ENCODE measurements at places on chromosomes 13 and 19.
A peak's percentile ranks its signal among the peaks of the same experiment; 100 is the strongest.

DNA sequence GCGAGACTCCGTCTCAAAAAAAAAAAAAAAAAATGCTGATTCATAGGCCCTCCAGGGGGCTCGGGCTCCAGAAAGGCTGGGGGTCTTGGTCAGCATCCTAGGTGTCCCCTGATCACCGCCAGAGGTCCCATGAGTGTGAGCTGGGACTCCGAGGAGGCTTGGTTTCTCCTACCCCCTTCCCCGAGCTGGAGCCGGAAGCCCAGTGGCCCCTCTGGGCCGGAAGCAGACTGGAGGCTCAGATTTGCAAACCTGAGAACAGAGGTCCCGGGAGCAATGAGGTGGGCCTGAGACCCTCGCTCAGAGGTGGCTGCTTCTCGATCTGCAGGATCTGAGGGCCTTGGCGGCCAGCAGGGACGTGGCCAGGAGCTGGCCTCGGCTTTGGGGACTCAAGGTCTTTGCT is 41.5 kb downstream of the EFNA2 start:
- no peak for DNase-seq

DNA sequence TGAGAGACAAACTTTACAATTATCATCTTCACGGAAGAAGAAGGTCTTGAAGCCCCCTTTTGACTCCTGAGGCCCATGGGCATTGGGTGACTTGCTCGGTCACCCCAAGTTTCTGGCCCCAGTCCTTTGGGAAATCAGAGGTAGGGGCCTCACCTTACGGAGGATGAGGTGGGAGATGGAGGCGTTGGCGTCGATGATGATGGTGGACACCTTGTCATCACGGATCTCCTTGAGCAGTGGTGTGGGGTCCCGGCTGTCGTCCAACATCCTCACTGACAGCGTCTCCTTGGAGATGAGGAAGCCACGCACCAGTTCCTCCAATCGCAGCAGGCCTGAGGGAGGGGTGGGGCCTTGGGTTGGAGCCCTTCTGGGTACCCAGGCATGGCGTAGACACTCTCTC is 10.8 kb downstream of the GRIK5 start:
- DNase-seq = no peak

DNA sequence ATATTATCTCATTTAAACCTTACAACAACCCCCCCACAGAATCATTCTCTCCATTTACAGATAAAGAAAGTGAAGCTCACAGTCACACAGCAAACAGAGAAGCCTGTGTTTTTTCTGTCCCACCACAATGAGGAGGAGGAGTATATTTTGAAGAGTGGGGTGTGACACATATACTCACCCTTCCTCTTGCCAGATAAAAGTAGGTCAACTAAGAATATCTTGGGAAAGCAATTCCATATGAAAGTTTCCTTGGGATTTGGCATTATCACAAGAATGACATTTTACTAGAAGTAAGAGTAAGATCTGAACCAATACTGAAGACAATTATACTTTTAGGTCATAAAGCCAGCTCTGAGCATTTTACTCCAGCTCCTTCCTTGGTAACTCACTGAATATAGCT is 287.5 kb upstream of the HTR2A start:
- DNase-seq = no peak

DNA sequence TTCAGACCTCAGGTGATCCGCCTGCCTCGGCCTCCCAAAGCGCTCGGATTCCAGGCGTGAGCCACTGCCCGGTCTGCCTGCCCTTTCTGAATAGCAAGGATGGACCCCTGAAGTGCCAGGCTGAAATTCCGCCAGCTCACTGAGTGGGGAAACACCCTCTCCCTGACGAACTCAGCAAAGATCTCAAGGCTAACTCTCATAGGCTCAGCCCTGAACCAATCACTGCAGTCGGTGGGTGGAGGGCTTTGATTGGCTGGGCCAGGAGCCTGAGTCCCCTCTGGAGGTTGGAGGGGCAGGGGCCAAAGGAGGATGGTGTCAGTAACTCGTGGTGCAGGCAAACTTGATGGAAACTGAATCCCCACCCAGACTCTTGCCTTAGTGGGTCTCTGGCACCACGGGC is 11.2 kb upstream of the COMP start:
- no peak for DNase-seq

GRCh38 chr13:23386533-23386932 is 47.0 kb downstream of the SACS start:
- no peak for DNase-seq

GRCh38 chr19:1102407-1103131 is 1.2 kb upstream of the GPX4 start:
- peak; percentile 96 for DNase-seq

DNA sequence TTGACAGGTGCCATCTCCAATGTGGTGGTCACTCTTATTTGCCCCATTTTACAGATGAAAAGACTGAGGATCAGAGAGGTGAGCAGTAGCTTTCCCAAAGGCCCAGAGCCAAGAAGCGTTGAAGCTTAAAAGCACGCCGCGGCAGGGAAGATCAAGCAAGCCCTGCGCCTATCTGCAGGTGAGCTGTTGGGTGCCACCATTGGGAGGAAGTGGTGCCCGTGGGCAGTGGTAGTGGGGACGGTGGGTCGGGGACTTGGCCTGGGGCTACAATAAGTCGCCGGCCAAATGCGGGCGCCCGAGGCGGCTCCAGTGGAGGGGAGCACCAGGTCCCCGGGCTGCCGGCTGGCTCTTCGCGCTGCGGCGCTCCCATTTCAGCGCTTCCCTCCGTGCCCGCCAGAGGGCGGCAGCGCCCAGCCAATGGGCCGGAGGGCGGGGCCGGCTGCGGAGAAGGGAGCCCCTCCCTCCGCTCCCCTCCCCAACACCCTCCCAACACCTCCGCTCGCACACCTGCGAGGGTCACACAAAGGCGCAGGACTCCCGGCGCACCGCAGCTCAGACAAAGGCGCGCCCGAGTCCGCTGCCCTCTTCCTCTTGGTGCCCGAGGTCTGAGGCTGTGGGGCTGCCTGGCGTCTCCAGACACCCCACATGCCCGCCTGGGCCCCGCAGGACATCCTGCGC is 744 bp upstream of the POU2F2 start:
- DNase-seq = no peak

DNA sequence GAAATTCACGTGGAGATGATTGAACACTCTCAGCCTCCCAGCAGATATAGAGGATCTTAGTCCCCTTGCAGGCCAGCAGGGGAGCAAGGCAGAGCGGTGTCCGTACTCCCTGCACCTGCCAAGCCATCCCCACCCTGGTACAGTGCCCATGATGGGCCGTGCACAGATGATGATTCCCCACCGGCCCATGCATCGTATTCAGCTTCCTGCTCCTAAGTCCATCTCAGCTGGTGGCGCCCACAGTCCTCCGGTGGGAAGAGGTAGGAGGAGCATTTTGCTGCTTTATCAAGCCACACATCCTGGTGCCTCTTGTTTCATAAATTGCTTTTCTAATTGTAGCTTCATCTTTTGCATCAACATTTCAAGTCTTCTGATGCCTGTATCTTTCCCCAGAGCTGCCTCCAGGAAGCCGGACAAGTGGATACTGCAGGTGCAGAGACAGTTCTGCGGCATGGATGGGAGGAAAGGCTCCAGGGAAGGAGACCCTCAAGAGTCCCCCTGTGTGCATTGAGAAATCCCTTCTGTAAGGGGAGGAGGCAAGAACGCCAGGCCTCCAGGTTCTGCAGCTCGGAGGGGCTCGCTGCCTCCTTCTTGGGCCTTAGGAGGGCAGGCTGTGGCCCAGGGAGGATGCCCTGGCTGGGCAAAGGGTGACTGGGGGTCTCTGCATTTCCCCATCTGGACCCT is 55.3 kb downstream of the F2RL3 start:
- DNase-seq = no peak

DNA sequence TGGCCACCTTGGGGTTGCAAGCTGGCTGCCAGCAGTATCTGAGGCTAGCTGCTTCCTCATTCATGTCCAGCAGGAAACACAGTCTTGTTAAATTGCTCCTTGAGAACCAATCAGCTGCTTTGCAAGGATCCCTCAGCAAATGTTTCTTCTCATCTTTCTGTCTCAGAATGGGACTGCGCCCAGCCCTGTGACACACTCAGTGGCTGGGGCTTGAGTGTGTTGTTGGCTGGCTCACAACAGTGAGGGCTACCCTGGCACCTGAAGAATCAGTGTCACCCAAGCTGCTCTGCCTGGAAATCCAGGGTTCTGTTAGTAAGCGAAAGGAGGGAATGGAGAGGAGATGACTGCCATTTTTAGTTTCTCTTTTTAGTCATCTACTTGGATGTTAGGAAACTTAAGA is 317.2 kb downstream of the DCT start:
- no peak for DNase-seq

- DNase-seq = no peak
These were observed 256.5 kb downstream of the TBC1D4 start for GRCh38 chr13:75225288-75226032.

GRCh38 chr13:48132961-48133360 is 38.1 kb upstream of the MED4 start:
- no peak for DNase-seq

DNA sequence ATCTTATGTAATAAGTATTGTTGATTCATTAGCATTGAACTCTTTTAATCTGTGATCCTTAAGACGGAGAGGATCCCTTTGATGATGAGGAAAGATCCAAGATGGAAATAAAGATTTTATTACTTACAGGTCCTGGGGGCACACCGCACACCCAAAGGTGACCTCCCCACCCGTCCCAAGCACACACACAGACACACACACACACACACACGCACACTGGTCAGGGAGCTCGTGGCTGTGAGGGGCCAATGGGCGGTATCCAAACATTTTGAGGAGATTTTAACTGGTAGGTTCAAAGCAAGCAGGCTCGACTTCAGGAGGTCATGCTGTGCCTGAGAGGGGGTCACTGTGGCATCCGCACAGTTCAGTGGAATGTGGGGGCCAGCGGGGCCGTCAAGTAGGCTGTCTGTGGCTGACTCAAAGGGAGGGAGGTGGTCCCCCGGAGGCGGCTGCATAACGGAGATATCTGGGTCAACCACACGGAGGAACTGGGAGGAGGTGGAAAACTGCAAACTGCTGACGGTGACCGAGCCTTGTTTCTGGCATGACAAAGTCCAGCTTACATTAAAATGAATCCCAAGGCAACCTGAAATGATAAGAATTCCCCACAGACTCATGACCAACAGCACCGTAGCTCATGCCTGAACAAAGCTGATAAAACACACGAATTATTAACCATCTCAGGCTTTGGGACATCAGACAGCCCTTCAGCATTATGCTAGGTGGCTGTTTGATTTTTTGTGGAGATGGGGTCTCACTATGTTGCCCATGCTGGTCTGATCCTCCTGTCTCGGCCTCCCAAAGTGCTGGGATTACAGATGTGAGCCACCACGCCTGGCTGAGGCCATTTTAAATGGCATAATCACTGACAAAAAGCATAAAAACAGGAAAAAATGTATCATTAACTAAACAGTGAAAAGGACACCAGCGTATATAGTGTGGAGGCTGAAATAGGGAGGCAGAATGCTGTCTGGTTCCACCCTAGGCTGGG is 20.9 kb upstream of the SIGLEC11 start:
- DNase-seq = no peak

DNA sequence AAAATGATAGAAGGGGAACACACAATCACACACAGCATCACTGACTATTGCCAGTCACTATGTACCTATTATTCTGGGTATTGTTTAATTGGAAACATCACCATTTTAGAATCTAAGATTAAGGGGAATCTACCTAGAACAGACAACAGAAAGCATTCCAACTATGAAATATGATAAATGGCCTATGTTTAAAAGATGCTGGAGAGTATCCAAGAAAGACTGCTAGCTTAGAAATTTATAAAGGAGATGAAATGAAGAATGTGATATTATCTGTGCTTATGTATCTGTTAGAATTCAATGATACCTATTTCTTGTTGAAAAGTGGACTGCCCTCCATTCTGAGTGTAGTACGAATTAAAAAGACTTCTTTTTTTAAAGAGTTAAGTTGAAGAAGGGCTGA is 50.5 kb downstream of the KCNRG start:
- DNase-seq = no peak

DNA sequence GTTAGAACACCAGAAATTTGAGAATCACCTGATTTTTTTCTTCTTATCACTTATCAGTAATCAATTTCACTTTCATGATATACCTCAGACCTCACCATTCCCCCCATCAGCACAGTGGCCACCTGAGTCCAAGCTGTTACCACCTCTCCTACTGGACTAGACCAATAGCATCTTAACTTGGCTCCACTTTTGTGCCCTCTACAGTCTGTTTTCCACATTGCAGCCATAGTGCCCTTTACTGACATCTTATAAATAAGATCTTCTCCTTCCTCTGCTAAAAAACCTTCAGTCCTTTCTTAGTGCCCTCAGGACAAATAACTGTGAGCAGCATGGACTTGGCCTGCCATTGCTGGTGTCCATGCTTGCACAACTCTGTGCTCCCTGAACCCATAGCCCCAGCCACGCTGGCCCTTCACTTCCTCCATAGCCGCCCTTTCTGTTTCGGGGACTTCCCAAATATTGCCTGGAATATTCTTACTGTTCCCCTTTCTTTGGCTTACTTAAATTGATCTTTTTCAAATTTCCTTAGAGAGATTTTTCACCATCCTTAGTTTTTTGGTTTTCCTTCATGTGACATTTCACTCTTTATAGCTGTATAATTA is 380.8 kb downstream of the LMO7 start:
- no peak for DNase-seq

GRCh38 chr19:8324186-8325050 is 3.1 kb downstream of the RPS28 start:
- no peak for DNase-seq

DNA sequence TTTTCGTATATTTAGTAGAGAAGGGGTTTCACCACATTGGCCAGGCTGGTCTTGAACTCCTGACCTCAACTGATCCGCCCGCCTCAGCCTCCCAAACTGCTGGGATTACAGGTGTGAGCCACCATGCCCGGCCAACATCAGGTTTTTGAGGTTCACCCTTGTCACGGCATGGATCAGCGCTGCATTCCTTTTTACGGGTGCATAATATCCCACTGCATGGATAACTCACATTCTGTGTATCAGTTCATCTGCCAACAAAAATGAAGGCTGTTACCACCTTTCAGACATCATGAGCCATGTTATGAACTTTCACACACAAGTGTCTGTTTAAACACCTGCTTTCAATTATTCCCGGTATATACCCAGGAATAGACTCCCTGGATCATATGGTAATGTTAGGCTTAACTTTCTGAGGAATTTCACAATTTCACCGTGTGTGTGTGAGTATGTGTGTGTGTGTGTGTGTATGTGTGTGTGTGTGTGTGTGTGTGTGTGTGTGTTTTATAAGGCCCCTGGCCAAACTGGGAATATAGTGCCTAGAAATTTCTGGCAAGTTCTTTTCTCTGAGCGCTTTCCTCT is 52.2 kb downstream of the AP1M1 start:
- no peak for DNase-seq

DNA sequence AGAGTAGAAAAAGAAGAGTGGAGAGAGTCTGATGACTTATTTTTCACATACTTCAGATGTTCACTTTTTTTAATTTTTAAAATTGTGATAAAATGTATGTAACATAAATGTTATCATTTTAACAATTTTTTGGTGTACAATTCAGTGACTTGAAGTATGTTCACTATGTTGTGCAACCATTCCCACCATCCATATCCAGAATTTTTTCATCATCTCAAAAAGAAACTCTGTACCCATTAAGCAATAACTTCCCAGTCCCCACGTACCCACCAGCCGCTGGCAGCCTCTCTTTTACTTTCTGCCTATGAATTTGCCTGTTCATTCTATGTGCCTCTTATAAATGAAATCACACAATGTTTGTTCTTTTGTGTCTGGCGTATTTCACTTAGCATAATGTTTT is 43.3 kb downstream of the SKA3 start:
- no peak for DNase-seq

- DNase-seq = no peak
These were observed 687 bp downstream of the ILF3 start for GRCh38 chr19:10654610-10655456.

All from keratinocyte (primary cell).